ENCODE measurements at places on chromosomes 7 and 10. TPM values are rescaled to one million over a fixed set of nuclear protein-coding genes. Genes with fewer than 3 reads are reported as not detected.

- no peak for DNase-seq
These were observed 84.5 kb upstream of the SEMA3C start for GRCh38 chr7:81003326-81003725.

- DNase-seq: no peak
These were observed 182.6 kb downstream of the REEP3 start for GRCh38 chr10:63703740-63704345.

DNA sequence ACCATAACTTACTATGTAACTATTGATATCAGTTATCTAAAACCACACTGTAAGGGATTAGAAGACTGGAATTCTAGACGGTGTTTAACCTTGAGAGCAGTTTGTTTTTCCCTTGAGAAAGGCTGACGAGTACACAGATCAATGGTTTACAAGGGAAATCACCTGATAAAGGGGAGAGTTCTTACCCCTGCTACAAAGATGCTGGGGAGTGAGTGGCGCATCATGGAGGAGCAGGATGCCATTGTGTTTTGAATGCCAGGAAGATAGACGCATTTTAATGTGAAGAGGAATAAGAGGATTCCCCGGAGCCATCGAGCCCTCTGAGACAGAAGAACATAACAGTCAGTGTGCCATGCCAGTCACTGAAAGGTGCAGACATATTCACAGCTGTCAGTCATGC, 145.2 kb downstream of the PKD1L1 start:
- DNase-seq: no peak

DNA sequence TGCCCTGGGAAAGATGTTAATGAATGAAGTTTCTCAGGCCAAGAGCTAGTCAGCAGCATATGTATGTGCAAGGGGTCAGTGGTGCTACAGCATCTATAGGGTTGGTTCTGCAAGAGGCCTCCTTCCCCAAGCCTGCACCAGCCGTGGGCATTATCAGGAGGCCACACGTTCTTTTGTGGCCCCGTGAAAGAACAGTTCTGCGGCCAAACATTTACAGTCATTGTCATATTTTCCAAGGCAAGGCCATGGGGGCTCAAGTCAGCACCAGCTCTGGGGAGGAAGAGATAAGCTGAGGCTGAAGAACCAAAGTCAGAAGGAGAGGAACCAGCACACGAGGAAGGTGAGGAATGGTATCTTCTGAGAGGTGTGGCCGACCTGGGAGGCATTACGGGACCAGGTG, 54.4 kb upstream of the TMEM72 start:
- DNase-seq: no peak

ASNS gene
- polyA plus RNA-seq: 27.7 TPM

FAM237B gene
- 0.34 TPM for polyA plus RNA-seq

RGR gene
- polyA plus RNA-seq: not detected

- DNase-seq: no peak
These were observed 7.2 kb downstream of the GNB2 start for GRCh38 chr7:100680576-100681271.

ABCC2 gene
- polyA plus RNA-seq: 10.0 TPM

FAM131B gene
- polyA plus RNA-seq: 3.0 TPM

GRCh38 chr7:16509829-16510228, 16.8 kb upstream of the LRRC72 start:
- DNase-seq: no peak

SLC26A5 gene
- 0.19 TPM for polyA plus RNA-seq

- no peak for DNase-seq
These were observed 574.8 kb downstream of the ETV1 start for GRCh38 chr7:13414661-13415107.

GIMAP5 gene
- 3.7 TPM for polyA plus RNA-seq

GRCh38 chr10:130500261-130501000, 364.2 kb downstream of the GLRX3 start:
- no peak for DNase-seq

DNA sequence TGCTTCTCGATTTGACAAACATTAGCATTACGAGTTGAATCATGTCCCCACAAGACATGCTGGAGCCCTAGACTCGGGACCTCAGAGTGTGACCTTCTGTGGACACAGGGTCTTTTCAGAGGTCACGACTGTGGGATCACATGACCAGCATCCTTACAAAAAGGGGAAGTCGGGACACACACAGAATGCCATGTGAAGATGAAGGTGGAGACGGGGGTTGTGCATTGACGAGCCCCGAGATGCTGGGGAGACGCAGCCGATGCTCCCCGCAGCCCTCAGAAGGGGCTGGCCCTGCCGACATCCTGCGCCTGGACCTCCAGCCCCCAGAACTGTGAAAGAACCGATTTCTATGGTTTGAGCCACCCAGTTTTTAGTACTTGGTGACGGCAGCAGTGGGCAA, 7.5 kb downstream of the ZFAND2A start:
- DNase-seq: no peak

- no peak for DNase-seq
These were observed 17.2 kb downstream of the SFR1 start for GRCh38 chr10:104139221-104139620.

GRCh38 chr10:102004376-102004775, 51.6 kb downstream of the ARMH3 start:
- no peak for DNase-seq
